ENCODE measurements at places on chromosomes 5 and 9.

DNA sequence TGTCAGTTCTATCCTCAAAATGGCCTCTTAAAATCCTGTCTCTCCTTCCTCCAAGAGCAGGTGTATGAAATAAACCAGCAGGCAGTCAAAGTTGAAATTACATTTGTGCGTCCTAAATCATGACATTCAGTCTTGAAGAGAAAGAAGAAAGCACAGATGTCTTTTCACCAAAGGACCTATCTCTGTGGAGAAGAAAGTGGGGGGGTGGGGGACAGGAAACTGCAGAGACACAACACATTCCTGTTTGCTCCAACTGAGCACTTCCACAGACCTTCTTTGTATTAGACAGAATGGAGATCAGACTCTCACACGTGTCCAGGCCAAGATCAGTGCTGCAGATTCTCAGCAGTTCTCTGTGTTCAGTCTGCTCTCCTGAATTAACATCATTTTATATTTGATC lies 471.9 kb upstream of the RGMB start:
- no peak for DNase-seq

- DNase-seq: no peak
These were observed 69.3 kb upstream of the EGFLAM start for GRCh38 chr5:38189081-38189504.

DNA sequence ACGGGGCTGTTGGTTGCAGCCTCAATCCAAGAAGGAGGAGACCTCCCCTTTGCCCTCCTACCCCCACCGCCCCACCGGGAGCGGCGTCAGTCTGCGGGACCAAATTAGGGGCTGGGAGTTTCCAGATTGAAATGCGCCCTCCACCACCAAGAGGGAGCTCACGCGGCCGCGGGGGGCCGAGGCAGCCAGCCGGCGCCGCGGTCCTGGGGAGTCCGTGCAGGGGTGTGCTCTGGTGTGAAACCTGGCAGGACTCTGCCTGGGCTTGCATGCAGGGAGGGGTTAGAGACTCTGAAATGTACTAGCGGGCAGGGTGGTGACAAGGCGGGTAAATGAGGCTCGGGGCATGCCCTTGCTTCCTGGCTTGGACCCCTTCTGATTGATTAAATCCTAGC lies 989 bp upstream of the FBN2 start:
- DNase-seq: no peak

DNA sequence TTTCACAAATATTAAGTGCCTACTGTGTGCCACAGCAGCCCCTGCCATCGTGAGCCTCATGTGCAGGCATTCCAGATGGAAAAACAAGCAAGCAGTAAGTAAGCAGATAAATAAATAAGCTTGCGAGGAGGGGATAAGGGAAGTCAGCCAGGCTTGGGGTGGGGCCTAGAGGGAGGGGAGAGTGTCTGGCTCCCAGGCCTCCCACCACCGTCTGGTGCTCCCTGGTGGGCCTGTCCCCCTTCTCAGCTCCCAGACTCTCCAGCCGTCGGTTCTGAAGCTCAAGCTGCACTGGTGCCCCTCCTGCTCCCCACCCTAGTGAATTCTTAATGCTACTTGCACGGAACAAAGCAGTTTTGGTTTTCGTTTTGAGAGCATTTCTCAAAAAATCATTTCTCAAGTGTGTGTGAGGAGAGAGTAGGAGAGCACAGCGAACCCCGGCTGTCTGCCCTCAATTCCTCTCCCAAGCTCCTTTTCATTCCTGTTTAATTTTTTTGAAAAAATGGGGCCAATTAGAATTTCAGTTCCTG lies 6.6 kb upstream of the IER5L start:
- DNase-seq: no peak

GRCh38 chr5:98330871-98331270 lies 442.6 kb upstream of the RGMB start:
- DNase-seq: no peak

DNA sequence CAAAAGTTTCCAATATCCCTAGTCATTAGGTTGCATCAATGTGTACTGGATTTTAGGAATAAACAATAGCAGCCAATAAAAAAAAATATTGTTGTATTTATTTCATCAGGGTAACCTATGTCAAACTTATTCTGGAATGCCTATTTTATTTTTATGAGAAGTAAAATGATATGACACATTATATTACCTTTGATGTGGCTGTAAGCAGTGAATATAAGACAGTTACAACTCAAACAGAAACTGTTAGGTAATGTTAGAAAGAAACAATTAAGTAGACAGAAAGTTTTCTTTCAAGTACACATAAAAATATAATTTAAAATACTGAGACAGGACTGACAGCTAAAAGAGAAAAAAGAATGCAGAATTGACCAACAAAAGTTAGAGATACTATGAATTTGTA lies 65.5 kb downstream of the GNG10 start:
- no peak for DNase-seq

DNA sequence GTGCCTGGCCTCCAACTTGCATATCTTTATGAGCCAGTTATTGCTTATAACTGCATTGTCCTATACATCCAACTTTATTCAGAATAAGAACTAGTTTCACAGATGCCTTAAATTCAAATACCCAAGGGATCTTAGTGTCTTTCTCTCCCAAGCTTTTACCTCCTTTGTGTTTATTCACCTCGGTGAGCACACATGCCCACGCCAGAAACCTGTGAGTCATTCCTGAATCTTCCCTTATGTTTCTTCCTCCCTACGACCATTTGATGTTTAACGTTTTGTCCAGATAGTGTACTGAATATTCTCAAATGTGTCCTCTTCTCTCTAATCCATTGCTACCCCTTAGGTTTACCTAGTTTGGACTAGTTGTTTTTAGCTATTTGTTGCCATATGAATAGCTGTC lies 55.5 kb upstream of the MEGF10 start:
- no peak for DNase-seq

GRCh38 chr5:153671653-153672346 lies 181.3 kb downstream of the GRIA1 start:
- DNase-seq: no peak

DNA sequence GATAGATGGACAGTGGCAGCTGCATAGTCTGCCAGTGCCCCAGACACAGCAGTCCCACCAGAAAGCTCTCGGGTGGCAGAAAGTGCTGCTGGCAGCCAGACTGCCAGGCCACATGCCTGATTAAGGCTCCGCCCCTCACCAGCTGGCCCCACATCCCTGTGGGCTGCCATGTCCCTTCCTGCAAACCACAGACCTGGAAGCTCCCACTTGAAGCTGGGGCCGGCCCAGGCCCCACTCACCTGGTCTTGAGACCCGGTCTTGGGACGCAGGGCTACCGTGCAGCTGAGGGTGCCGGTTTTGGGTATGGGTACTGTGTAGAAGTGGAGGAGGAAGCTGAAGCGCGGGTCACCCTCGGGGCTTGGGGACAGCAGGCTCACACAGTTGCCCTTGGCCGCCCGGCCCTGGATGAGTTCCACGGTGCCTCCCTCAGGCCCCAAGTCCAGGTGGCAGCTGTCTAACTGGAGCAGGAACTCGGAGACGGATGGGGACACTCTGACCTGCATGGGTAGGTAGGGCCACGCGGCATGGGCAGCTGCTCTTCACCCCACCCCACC lies 15.3 kb downstream of the FPGS start:
- DNase-seq: no peak

- no peak for DNase-seq
These were observed 175.5 kb downstream of the ANXA1 start for GRCh38 chr9:73327149-73327548.

DNA sequence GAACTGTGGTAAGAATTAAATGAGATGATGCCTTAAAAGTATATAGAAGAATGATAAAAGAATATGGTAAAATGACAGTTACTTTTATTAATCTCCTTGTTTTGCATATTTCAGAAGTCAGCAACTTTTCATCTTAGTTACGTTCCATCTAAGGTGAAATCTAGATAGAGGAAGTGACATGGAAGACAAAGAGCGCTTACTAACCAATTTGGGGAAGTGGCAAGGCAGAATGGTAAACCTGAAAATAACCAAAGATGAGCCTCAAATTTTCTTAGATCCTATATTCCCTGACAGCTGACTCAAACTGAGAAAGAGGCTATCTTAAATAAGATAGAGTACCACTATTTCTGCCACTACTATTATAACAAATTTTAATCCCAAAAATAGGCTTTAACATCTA lies 52.5 kb downstream of the FGF10 start:
- no peak for DNase-seq

DNA sequence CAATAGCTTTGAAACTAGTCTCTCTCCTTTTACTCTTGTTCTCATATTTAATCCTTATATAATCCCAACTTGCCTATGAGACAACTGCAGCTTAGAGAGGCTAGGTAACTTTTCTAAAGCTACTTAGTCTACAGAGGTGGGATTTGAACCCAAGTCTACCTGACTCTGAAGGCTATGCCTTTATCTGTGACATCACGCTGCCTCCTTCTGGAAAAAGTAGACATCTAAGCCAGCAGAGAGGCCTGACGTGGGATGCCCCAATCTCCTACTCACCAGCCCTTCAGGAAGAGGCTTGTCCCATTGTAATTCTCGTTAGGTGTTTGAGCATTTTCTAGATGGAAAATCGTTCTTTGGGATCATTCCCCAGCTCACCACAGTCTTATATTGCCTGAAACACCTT lies 167.5 kb downstream of the HSPA4 start:
- no peak for DNase-seq

- DNase-seq: no peak
These were observed 18.4 kb downstream of the ENG start for GRCh38 chr9:127835991-127836516.

- no peak for DNase-seq
These were observed 161.7 kb downstream of the YTHDC2 start for GRCh38 chr5:113675166-113675565.

DNA sequence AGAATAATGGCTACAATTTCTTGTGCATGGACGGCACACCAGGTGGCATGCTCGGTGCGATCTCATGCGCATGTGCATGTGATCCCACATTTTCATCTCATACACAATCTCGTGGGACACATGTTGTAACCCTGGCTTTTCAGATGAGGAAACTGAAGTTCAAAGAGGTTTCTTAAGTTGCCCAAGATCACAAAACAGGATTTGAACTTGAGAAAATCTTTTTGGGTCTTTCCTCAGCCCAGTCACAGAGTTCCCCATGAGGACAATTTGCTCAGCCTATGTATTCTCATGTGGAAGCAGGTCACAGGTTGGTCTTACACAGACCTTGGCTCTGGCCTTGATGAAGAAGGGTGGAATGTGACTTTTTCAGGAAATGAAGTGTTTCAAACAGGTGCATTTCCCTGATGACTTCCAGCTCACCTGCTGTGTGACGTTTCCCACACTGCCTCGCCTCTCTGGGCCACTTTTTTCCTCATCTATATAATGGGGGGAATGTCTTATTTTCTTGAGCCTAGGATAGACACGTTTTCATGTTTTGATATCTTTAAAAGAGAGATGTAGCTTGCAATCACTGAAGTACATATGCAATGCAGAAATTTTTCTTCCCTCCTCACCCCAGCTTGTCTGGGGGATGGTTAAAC lies 7.1 kb upstream of the ORM1 start:
- DNase-seq: no peak

GRCh38 chr9:137278061-137278701 lies 655 bp downstream of the TOR4A start:
- no peak for DNase-seq

DNA sequence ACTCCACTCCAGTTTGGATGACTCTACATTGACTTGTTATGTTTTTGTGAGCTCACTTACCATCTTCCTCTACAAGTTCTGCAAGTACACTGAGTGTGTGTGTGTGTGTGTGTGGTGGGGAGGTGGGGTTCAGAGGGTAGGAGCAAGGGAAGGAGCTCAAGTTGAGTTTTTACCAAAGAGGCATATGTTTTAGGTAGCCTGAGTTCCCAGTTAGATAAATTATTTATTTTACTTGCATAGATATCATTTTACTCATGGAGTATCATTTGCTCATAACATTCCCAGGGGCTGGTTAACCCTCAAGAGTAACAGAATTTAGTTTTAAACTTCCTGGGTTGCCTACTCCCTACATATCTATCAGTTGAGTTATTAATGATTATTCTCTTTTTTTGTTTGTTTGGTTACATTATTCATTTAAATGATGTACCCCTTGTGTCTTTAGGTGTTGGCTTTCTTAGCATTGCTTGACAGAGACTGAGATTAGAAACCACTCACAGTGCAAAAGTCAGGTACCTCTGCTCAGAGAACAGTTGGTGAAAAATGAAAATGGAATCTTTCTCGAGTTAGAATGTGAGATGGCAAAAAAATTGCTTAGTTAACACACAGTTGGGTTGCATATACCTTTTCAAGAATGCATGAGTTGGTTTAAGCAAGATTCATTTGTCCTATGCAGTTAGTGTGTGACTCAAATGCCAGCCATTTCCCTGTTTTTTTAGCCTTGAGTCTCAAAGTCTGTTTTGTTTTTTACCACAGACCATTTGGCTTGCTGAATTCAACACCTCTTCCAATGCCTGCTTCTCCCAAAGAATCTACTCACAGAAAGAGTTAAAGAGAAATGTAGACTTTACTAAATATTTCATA lies 29.2 kb downstream of the TNFSF8 start:
- DNase-seq: no peak

DNA sequence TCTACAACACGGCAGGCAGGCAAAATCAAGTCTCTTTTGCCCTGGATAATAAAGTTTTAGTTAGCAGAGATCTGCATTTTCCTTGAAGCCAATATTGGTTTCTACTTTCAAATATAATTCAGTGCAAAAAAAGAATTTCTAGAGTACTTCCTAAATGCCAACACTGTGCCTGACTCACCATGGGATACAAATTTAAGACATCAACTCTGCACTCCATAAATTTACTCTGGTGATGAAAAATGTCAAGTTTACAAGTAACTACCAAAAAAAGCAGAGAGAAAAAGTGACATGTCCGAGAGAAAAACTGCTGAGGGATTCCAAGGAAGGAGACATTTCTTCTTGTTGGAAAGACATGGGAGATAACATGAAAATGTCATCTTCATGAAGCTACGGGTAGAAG lies 119.7 kb downstream of the RAPGEF6 start:
- no peak for DNase-seq

DNA sequence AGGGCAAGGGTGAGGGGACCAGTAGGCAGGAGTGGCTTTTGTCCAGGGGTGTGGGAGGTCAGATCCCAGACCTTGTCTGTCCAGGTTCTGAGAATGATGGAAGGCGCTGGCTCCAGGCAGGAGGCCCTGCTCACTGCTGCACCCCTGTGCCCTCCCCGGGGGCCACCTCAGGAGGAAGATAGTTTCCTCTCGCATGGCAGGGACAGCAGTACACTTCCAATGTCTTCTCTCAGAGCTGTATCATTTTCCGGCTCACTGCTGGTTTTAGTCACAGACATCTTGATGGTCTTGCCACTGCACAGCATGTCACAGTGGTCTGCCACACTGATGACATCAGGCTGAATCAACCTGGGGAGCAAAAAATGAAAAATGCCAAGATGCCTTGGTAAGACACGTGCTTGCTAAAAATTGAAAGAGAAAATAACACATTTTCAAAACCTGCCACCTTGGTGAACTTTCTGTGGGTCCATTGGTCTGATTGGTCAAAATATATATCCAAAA lies 3.3 kb upstream of the SLC6A3 start:
- DNase-seq: no peak

GRCh38 chr9:134314039-134314949 lies 12.0 kb upstream of the RXRA start:
- DNase-seq: no peak

DNA sequence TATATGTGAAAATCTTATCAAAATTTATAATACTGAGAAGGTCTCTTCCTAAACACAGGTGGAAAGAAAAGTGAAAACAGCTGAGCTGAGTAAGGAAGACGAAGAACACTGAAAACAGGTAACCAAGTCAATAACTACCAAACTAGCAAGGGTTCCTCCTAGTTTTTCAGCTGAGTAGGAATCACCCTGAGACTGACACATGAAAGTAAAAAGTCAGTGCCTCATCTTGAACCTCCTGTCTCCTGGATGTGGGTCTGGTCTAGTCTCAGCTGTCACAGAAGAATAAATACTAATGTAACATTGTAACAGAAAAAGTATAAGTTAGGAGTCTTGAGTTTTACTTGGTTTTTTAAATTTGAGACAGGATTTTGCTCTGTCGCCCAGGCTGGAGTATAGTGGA lies 121.0 kb downstream of the MEF2C start:
- DNase-seq: no peak
